Activated CD4-positive, alpha-beta T cell treated with anti-CD3 and anti-CD28 coated beads, Interleukin-2, amount 50 U/mL, for 16 hours (primary cell): ENCODE measurements at places on chromosomes 11 and 22.
A peak's percentile ranks its signal among the peaks of the same experiment; 100 is the strongest.

DNA sequence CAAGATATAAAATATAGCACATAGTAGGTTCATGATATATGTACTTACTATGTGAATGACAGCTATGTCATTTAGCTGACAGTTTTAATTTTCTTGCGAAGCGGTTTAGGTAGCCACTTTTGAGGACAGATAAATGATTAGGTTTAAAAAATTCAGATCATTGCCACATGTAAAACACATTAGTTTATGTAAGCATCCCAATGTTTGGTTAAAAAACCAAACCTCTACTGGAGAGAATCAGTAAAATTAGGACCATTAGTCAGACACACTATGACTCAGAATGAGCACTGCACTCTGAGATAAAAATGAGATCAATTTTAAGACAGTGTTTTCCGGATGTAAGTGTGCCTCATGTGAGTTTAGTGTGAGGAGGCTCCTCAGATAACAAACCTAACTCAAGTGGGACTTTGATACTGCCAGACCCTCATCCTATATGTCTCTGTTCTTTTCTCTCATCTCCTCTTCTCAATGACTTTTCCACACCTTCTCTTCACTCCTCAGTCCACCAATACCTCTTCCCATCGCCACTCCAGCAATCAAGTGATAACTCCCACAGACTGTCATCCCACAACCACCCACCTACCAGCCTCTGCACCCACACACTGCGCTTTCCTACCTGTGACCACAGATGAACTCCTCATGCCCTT is 6.8 kb upstream of the OR2AT4 start:
- DNase-seq, result peak; percentile 80

- DNase-seq, result no peak
Observed at GRCh38 chr22:17922925-17923903, 101.1 kb downstream of the MICAL3 start.

DNA sequence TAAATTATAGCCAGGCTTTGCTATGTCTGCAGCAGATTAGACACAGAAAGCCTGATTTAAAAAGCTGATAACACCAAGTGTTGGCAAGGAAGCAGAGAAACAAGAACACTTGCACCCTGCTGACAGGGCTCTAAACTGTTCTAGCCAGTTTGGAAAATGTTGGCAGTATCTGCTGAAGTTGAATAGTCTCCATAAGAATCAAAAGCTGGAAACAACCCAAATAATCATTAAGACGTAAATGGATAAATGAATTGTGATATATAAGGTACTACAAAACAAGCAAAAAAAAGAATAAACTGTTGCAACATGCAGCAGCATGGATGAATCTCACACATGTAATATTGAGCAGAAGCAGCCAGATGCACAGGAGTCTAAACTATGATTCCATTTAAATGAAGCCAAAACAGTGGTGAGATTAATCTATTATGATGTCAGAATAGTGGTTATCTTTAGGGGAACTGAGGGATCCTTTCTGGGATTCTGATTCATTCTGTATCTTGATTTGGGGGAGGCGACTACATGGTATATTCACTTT is 40.4 kb upstream of the ADORA2A start:
- DNase-seq, result no peak

- DNase-seq, result no peak
Observed at GRCh38 chr11:57549983-57550382, 12.6 kb downstream of the SMTNL1 start.

GRCh38 chr11:34824425-34824824 is 91.8 kb downstream of the APIP start:
- no peak for DNase-seq

DNA sequence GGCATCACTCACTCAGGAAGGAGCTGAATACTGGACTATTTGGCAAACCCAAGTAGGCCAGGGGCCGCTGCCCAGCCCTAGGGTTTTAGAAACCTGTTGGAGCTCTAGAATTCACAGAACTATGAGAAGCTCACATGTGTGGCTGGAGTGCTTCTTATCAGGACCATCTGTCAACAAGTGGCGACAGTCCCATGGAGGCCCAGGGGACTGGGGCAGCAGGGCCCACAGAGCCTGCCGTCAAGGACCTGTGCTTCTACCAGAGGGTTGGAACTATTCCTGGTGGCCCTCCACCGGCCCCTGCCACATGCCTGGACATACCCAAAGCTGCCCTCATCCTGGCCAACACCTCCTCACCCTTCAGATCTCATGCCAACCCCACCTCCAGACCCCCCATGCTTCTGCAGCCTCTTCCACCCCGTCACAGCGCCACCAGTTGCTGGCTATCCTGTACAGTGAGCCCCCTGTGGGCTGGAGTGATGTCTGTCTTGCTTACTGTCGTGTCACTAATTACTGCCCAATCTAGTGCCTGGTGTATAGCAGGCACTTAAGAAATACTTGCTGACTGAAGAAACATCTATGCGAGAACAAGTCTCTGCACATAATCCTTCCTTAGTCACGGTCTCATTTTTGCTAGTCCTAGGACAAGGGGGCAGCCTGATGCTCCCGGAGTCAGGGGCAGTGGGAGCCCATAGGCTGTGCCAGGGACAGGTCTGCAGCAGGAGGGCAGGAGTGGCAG is 27.2 kb upstream of the RASL10A start:
- no peak for DNase-seq

DNA sequence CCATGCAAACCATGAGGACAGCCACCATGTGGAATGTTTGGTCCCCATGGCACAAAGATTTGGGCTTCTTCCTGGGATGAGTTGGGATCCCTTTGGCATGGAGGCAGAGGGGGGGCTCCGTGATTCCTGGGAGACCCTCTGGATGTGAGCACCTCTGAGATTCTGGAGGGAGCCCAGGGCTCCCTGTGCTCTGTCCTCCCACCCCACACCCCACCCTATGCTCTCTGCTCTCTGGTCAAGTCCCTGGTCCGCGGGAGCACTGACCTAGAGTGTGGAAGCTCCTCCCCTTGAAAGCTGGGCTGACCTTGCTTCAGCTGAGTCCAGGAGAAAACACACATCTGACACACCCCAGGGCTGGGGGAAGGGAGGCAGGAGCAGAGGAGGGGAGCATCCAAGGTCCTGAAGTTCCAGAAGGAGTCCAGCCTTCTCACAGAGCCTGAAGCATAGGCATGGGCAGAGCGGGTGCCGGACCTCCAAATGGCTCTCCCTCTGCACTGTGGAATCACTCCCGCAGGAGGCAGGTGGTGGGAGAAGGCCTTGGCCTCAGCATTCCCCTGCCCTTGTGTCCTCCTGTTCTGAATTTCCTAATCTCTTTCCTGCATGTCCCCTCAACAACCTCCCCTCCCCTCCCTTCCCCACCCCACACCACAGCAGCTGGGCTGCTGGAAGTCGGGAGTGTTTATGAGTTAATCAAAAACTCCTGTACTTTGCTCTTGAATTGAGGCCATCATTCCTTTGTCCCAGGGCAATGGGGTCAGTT is 25.7 kb upstream of the OAF start:
- no peak for DNase-seq

DNA sequence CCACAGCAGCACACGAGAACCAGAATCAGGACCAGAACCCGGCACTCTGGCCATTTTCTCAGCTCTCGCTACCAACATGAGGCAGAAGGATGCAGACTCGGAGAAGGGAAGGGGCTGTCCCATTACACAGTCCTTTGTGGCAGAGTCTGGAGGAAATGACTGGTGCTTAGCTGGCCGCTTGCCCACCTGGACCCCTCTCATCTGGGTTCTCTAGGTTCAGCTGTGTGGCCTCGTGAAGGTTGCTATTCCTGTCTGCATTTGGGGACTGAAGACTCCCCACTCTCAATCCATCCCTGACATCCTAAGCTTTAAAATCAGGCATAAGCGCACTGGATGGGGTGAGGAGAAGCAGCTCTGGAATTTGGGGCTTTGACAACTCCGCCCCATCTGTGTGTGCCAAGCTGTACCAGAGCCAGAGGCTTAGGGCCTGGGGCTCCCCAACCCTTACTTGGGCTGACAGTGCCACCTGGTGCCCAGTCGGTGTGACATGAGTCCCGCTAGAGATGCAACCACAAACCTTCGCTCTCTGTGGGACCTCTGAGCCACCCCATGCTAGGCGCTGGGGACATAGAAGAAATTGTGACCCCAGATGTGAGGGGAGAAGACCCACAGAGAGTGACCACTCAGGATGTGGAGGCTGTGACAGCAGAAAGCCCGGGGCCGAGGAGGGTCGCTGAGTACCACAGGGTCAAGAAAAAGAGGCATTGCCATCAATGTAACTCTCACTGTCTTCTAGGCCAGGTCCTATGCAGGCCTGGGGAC is 35.8 kb upstream of the FCHSD2 start:
- peak; percentile 82 for DNase-seq

DNA sequence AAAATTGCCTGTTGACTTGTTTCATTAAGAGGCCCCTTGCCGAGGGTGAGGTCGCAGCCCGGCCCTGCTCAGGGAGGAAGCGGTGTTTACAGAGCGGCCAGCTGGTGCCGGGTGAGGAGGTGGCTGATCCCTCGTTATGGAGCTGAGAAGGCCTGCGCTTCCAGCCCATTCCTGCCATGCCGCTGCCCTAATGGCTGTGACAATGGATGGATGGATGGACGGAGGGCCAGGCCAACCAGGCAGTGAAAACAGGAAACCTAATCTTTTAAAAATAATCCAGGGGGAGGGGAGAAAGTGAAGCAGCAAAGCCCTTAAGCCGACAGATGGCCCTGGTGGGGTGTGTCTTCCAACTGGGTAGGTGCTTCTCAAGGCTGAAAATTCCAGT is 38.5 kb downstream of the BCR start:
- DNase-seq, result peak; percentile 21

GRCh38 chr11:107830915-107831540 is 27.6 kb downstream of the SLC35F2 start:
- DNase-seq, result no peak

DNA sequence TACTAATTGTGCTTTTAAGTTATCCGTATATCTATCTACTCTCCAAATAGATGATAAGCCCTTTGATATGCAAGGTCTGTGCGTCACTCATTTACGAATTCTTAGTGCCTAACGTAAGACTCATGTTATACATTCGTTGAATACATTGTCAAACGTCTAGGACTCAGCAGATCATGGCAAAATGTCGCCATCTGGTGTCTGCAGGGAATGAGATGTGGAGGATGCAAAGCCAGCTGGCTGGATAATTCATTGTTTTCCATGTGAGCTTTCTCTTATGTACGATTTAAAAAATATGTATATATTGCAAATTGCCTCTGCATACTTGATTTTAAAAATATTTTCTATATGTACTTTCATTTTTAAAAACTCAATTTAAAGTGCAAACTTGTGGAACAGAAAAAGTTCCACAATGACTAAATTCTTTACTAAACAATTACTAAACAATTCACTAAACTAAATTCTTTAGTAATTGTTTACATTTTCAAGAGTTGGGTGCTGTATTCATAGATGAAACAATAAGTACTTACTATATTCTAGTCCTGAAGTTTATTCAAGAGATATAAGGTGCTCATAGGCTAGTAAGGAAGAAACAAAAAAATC is 33.8 kb downstream of the ZNF202 start:
- peak; percentile 48 for DNase-seq

DNA sequence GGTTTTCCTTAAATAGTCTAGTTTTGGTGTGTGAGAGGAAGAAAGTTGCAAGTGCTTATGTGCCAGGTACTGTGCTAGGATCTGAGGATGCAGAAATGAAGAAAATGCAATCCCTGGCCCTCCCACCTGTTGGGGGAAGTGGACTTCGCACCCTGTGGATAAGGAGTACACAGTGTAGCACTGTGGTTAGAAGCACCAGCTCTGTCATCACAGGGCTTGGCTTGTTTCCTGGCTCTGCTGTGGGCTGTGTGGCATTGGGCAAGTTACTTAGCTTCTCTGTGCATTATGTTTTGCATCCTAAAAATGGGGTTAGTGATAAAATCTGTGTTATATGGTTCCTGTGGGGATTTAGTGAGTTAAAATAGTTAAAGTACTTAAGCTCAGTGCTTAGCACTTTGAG is 68.2 kb downstream of the ENDOD1 start:
- no peak for DNase-seq

DNA sequence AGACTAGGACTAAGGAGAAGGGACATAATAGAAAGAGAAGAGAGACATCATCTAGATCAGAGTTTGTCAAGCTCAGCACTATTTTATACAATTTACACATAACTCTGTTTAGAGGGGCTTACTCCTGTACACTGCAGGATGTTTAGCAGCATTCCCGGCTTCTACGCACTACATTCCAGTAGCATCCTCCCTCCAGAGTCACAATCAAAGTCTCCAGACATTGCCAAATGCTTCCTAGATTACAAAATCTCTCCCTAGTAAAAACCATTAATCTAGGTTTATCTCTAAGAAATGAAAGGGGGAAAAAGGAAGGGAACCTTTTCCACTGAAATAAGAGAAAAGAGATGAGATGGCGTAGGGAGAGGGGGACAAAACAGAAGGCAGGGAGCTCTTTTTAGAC is 4.0 kb downstream of the USP28 start:
- DNase-seq, result no peak

GRCh38 chr11:134640536-134640935 is 228.5 kb upstream of the B3GAT1 start:
- no peak for DNase-seq
